ENCODE measurements at places on chromosomes 2 and 18. TPM values are rescaled to one million over a fixed set of nuclear protein-coding genes. Genes with fewer than 3 reads are reported as not detected.

The SPDYA gene
- total RNA-seq = 1.1 TPM

- no peaks in the 10 kb centered on the region for H3K27me3 ChIP-seq
- H3K27ac ChIP-seq = no peak overlapping the region
- no peaks in the 10 kb centered on the region for H3K36me3 ChIP-seq
- H3K4me1 ChIP-seq = no peaks in the 10 kb centered on the region
- no peak overlapping the region for H3K4me3 ChIP-seq
Observed at GRCh38 chr2:238914648-238915015, 66.7 kb downstream of the TWIST2 start.

- H3K4me1 ChIP-seq = no peaks in the 10 kb centered on the region
- no peak overlapping the region for H3K27ac ChIP-seq
- H3K27me3 ChIP-seq = no peaks in the 10 kb centered on the region
- no peak for DNase-seq
Observed at GRCh38 chr18:3513481-3513880, 63.5 kb downstream of the TGIF1 start.

DNA sequence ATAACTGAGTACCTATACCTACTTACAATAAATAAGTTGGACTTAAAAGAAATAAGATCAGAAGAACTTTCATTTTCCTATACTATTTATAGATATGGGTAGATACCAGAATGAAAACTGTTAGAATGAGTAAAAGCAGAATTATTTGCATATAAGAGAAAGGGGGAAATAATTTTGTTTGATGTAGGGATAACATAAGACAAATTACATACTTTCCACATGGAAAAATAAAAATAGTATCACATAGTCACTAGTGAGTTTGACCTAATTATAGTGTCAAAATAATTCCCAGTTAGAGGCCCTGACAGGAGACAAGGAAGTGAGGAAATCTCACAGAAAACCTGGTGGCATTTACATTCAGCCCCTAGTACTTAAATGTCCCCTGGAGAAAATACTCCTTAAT lies 28.6 kb downstream of the KCMF1 start:
- no peaks in the 10 kb centered on the region for H3K27me3 ChIP-seq
- no peak for DNase-seq
- no peak overlapping the region for H3K27ac ChIP-seq
- H3K36me3 ChIP-seq = no peaks in the 10 kb centered on the region

DNA sequence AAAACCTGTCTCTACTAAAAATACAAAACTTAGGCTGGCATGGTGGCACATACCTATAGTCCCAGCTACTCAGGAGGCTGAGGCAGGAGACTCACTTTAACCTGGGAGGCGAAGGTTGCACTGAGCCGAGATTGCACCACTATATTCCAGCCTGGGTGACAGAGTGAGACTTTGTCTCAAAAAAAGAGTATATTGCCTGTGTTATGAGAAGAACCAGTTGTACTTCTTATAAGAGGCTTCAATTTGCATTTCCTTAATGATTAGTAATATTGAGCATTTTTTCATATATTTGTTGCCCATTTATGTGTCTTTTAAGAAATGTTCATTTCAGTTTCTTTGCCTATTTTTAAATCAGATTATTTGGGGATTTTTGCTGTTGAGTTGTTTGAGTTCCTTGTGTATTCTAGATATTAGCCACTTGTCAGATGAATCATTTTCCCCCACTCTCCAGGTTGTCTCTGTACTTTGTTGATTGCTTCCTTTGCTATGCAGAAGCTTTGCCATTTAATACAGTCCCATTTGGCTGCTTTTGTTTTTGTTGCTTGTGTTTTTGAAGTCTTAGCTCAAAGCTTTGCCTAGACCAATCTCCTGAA lies 75.8 kb upstream of the LRPPRC start:
- H3K36me3 ChIP-seq = no peaks in the 10 kb centered on the region
- H3K27me3 ChIP-seq = no peaks in the 10 kb centered on the region
- H3K4me1 ChIP-seq = no peaks in the 10 kb centered on the region

- no peaks in the 10 kb centered on the region for H3K36me3 ChIP-seq
- no peaks in the 10 kb centered on the region for H3K27me3 ChIP-seq
- H3K4me3 ChIP-seq = no peak overlapping the region
- no peak for DNase-seq
Observed at GRCh38 chr18:46282177-46282570, 178.0 kb downstream of the HAUS1 start.

Measured in sigmoid colon (tissue), 7 donors.